Stimulated activated CD8-positive, alpha-beta memory T cell treated with anti-CD3 and anti-CD28 coated beads, Interleukin-7, amount 100 ng/mL, for 24 hours (primary cell): ENCODE measurements at places on chromosomes 13 and 19.

DNA sequence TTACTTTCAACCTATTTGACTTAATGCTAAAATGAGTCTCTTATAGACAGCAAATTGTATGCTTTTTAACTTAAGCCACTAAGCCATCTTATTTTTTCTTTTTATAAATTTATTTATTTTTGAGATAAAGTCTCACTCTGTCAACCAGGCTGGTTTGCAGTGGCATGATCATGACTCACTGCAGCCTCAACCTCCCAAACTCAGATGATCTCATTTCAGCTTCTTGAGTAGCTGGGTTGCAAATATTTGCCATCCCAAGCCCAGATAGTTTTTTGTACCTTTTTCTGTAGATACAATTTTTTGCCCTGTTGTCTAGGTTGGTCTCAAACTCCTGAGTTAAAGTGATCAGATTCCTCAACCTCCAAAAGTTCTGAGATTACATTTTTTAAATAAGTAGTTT, 27.1 kb downstream of the ZNF714 start:
- no peak for DNase-seq

DNA sequence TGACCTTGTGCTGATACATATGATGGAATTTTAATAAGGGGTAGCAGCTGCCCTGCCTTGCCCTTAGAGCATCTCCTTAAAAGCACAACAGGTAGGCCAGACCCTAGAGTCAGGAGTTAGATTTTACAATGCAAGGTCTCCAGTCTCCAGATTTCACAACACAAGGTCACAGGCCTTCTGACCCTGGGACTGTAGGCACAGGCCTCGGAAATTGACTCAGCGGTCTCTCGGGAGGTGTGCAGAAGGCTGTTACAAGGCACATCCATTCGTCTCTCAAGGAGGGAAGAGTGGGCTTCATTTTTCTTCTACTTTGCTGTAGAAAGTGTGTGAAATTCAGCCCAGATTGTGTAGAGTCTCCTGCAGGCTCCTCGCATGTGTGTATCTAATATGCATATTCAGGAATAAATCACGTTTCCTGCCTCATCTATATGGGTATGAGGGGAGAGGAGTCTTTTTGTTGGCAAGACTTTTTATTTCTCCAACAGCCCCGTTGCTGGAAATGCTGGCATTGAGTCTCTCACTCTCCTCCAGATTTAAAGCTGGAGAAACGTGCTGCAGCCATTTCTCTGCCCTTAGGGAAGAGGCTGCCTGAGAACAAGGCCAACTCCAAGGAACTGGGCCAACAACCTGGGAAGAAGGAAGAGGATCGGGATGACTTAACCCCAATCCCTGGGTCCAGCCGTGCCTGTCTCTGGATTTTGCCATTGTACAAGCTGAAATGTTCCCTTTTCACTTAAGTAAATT, 24.5 kb downstream of the UQCRFS1 start:
- DNase-seq, result no peak

GRCh38 chr19:6590827-6591319, at the start of gene CD70:
Gene CD70 (minus strand): TSS chr19:6591150. CDS start chr19:6591002, 148 bp downstream.
- DNase-seq, result no peak

DNA sequence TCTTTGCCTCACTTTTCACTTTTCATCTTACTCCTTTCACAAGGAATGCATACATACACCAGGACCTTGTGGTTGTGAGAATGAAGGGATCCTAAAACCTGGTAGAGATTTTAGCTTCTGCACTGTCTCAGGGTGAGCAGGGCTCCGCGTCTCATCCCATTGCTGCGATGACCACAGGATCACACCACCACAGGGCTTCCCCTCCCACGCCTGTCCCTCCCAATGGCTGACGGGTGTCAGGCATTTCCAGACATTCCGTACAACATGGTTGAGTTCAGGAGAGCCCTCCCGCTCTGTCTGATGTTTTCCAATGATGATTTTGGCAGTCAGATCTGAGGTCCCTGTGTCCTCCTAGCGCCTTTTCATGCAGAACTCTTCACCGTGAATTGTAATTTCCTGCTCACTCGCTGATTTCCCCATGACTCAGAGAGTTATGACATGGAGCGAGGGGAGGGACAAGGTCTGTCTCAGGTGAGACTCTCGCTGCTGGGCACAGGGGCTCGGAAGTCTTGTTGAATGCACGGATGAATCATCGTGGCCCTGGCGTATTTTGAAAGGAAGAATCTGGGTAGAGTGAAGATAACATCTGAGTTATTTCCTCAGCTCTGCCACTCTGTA, 102.8 kb downstream of the TEX29 start:
- no peak for DNase-seq

GRCh38 chr13:79710376-79710775, 229.4 kb downstream of the NDFIP2 start:
- no peak for DNase-seq

DNA sequence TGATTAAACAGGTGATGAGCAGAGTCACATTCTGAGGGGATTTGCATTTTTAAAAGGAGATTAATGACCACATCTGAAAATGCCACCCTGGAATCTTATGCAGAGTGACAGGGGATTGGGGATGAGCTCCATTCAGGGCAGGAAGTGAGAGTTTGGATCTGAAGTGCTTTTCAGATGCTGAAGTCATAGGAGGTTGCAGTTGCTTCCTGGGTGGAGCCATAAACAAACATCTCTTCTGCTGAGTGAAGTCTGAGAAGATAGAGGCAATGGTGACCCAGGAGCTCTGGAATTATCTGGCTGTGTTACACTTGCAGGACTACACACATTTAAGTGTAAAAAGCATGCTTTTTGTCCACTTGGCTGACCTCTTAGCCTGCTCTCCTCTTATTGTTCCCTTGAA, 51.4 kb upstream of the PSG8 start:
- DNase-seq, result no peak

DNA sequence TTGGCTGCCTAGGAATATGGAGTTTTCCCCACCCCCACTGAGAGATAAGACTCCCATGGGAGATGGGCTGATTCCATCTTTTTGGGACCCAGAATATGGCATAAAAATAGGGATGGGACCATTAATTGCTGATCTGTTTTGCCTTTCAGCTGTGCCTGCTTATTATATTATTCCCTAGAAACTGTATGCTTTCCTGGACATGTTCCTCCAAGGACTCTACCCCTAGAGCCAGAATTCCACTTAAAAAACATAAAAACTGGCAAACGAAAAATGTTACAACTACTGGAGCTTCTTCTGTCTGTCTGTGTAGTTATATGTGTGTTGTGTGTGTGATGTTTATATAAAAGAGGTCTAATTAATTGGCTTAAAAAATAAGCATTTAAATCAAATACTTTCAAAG, 159.9 kb upstream of the PRR20A start:
- DNase-seq, result no peak

DNA sequence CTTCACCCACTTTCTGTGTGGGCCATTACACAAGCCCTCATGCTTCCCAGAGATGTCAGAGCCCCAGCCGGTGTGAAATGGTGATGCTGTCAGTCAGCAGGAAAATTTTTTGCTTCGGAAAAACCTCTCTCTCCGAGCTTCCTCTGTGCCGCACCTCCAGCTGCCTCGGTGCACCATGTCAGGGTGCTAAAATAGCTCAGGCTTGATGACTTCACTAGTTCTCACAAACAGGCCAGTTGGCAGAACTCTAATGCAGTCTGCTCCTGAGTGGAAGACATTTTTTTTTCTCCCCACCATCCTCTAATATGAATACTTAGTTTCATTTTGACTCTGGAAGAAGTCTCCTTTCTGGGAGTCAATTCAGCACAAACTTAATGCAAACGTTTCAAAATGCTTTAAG, 71.3 kb downstream of the KLF12 start:
- no peak for DNase-seq
